ENCODE measurements at places on chromosomes 2 and 18. TPM values are rescaled to one million over a fixed set of nuclear protein-coding genes. Genes with fewer than 3 reads are reported as not detected.

The BOLL gene
- not detected for total RNA-seq

The RIT2 gene
- total RNA-seq = not detected

The SLC4A3 gene
- 0.27 TPM for total RNA-seq

The SPR gene
- total RNA-seq = 46.5 TPM

The GBX2 gene
- 4.5 TPM for total RNA-seq

The ANKRD62 gene
- not detected for total RNA-seq

The PLCD4 gene
- total RNA-seq = 0.85 TPM

The UPP2 gene
- total RNA-seq = not detected

The LIPG gene
- 48.0 TPM for total RNA-seq

The FZD7 gene
- total RNA-seq = 0.85 TPM

The ONECUT2 gene
- total RNA-seq = under 0.01 TPM

The CRYBA2 gene
- total RNA-seq = not detected

The MC2R gene
- not detected for total RNA-seq

The FBXO41 gene
- total RNA-seq = 0.56 TPM

The EPB41L3 gene
- 147 TPM for total RNA-seq

The RGPD5 gene
- total RNA-seq = 32.8 TPM

The SLC5A7 gene
- not detected for total RNA-seq

The TUBA3E gene
- total RNA-seq = not detected

The UGT1A7 gene
- not detected for total RNA-seq

The DYNAP gene
- not detected for total RNA-seq

The C2orf72 gene
- not detected for total RNA-seq

The SIX2 gene
- under 0.01 TPM for total RNA-seq

The GCG gene
- total RNA-seq = not detected

The ACTG2 gene
- total RNA-seq = under 0.01 TPM

The MSH2 gene
- total RNA-seq = 20.0 TPM

The GPBAR1 gene
- total RNA-seq = under 0.01 TPM

The AQP12A gene
- not detected for total RNA-seq

The EFEMP1 gene
- 2,267 TPM for total RNA-seq

The ASB18 gene
- total RNA-seq = not detected

The RBKS gene
- total RNA-seq = 0.99 TPM

The ABCB11 gene
- total RNA-seq = 0.18 TPM

The WDR43 gene
- total RNA-seq = 80.2 TPM

The SLC23A3 gene
- total RNA-seq = 1.1 TPM

The FAM110C gene
- total RNA-seq = not detected

The G6PC2 gene
- not detected for total RNA-seq

The BUB1 gene
- total RNA-seq = 12.2 TPM

The PJVK gene
- total RNA-seq = 0.66 TPM

The GPR35 gene
- total RNA-seq = under 0.01 TPM

The TEKT4 gene
- total RNA-seq = not detected

The TRMT61B gene
- 12.7 TPM for total RNA-seq

Measured in endothelial cell of coronary artery (primary cell).